ENCODE measurements at places on chromosomes 3 and 15. TPM values are rescaled to one million over a fixed set of nuclear protein-coding genes. Genes with fewer than 3 reads are reported as not detected.

- H3K4me1 ChIP-seq, result no peaks in the 10 kb centered on the region
- no peak overlapping the region for H3K4me3 ChIP-seq
- H3K27ac ChIP-seq, result no peak overlapping the region
- no peaks in the 10 kb centered on the region for H3K27me3 ChIP-seq
- peaks cover 61% of the 10 kb centered on the region for H3K36me3 ChIP-seq
- DNase-seq, result no peak
Measured at GRCh38 chr15:48996276-48996675, 32.6 kb upstream of the SHC4 start.

DNA sequence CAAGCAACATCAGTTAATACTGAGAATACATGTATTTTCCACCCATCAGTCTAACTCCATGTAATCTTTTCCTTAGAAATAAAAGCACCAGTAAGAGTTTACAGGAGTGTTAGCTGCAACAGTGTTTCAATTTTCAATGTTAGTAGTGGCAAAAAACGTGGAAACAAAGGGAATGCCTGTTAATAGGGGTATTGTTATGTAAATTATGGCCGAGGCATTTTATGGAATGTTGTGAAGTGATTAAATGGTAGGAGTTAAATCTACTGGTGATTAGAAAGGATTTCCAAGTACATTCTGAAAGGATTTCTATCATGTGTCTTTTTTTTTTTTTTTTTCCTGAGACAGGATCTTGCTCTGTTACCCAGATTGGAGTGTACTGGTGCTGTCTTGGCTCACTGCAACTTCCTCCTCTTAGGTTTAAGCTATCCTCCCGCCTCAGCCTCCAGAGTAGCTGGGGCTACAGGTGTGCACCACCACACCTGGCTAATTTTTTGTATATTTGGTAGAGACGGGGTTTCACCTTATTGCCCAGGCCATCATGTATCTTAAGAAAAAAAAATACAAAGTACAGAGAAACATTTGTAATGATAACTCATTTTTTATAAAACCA is 6.6 kb downstream of the ATP6V1A start:
- no peak overlapping the region for H3K27ac ChIP-seq
- H3K27me3 ChIP-seq, result no peaks in the 10 kb centered on the region
- peaks cover 13% of the 10 kb centered on the region for H3K36me3 ChIP-seq
- H3K4me1 ChIP-seq, result peaks cover 27% of the 10 kb centered on the region
- H3K4me3 ChIP-seq, result no peak overlapping the region

GRCh38 chr3:128173849-128174248 is 20.6 kb downstream of the EEFSEC start:
- no peak overlapping the region for H3K4me3 ChIP-seq
- no peak overlapping the region for H3K27ac ChIP-seq
- H3K27me3 ChIP-seq, result no peaks in the 10 kb centered on the region
- H3K4me1 ChIP-seq, result peaks cover 7% of the 10 kb centered on the region
- no peak for DNase-seq
- no peaks in the 10 kb centered on the region for H3K36me3 ChIP-seq

GRCh38 chr15:37731146-37731746 is 203.2 kb upstream of the TMCO5A start:
- no peak overlapping the region for H3K4me3 ChIP-seq
- H3K27ac ChIP-seq, result no peak overlapping the region
- DNase-seq, result no peak
- H3K4me1 ChIP-seq, result no peaks in the 10 kb centered on the region
- H3K27me3 ChIP-seq, result no peaks in the 10 kb centered on the region

DNA sequence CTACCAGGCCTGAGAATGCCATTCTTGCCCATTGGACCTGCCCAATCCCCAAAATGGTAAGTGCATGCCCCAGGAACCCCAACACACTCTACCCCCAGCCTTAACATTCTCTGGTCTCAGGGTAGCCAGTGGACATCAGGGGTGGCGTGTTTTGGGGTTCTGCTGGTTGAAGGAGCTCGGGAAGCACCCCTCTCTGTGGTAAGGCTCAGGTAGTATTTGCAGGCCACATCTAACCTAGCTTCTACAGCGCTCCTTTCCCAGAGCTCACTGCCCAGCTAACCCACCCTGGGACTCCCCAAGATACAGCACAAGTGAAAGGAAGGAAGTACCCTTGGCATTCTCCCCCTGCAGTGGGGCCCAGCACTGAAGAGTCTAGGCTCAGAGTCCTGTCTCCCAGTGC is 19.8 kb downstream of the NMNAT3 start:
- no peak overlapping the region for H3K4me3 ChIP-seq
- H3K36me3 ChIP-seq, result no peaks in the 10 kb centered on the region
- H3K4me1 ChIP-seq, result no peaks in the 10 kb centered on the region
- no peak overlapping the region for H3K27ac ChIP-seq
- H3K27me3 ChIP-seq, result no peaks in the 10 kb centered on the region

DNA sequence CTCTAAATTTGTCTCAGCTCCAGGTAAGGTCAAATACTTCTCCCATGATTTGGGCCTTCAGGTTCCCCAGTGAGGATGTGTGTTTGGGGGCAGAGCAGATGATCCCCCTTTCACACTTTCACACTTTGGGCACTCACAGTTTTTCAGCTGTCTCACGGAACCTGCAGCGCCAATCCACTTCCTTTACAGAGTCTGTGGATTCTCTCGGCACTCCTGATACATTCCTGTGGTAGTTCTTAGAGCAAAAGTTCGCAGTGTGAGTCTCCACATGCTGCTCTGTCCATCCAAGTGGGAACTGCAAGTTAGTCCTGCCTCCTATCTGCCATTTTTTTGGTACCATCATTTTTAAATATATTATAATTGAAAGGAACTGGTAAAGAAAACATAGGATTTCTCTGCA is 20.2 kb upstream of the CPOX start:
- no peak for DNase-seq
- H3K27me3 ChIP-seq, result peaks cover 21% of the 10 kb centered on the region
- no peak overlapping the region for H3K27ac ChIP-seq
- H3K4me3 ChIP-seq, result no peak overlapping the region

DNA sequence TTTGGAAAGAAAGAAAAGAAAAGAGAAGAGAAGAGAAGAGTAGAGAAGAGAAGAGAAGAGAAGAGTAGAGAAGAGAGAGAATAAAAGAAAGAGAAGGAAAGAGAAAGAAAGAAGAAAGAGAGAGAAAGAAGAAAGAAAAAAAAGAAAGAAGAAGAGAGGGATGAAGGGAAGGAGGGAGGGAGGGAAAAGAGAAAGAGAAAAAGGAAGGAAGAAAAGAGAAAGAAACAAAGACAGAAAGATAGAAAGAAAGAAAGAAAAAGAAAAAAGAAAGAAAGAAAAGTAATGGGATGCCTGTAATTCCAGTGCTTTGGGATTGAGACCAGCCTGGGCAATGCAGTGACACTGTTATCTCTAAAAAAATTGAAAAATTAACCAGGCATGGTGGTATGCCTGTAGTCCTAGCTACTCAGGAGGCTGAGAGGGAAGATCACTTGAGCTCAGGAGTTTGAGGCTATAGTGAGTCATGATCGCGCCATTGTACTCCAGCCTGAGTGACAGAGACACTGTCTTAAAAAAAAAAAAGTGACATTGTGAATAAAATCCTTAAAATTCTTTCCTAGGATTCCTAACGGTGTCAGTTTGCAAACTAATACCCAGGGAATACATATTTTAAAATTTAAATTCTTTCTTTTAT is 1.7 kb downstream of the RASL12 start:
- peaks cover 39% of the 10 kb centered on the region for H3K27me3 ChIP-seq
- no peak overlapping the region for H3K27ac ChIP-seq
- no peak overlapping the region for H3K4me3 ChIP-seq
- peaks cover 4% of the 10 kb centered on the region for H3K4me1 ChIP-seq
- peaks cover 2% of the 10 kb centered on the region for H3K36me3 ChIP-seq

DNA sequence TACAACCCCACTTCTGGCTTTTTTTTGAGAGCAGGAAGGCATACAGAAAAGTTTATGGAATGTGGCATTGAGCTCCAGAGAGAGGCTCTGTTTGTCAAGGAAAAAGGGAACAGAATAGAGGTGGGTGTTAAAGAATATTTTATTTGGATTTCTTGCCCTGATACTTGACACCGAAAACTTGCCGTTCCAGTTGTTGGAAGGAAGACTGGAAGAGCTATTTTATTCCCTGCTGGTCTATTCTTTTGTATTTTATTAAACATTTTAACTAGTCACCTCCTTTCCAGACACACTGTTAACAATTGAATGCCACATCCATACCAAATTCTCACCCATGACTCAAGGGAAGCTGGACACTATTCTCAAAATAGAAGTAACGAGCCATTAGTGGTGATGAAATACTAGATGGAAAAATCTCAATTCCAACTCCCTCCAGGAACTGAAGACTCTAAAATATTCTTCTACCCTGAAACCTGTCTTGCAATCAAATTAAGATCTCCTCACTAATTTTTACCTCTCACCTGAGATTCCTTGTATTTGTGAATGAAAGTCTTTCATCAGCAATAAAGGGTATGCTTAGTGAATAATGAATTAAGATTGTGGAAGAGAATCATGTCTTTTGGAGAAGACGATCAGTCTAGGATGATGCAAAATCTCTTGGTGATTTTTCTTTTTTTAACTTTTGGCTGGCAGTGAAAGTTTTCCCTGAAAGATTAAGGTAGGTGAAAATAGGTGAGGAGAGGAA is 28.5 kb downstream of the GREM1 start:
- H3K27me3 ChIP-seq, result peaks cover 15% of the 10 kb centered on the region
- no peak overlapping the region for H3K4me3 ChIP-seq
- no peaks in the 10 kb centered on the region for H3K36me3 ChIP-seq
- H3K27ac ChIP-seq, result no peak overlapping the region

GRCh38 chr3:151625586-151625985 is 108.1 kb upstream of the AADACL2 start:
- H3K36me3 ChIP-seq, result no peaks in the 10 kb centered on the region
- DNase-seq, result no peak
- H3K27me3 ChIP-seq, result no peaks in the 10 kb centered on the region
- H3K4me1 ChIP-seq, result no peaks in the 10 kb centered on the region

GRCh38 chr15:49769225-49769624 is 148.4 kb downstream of the DTWD1 start:
- no peak overlapping the region for H3K4me3 ChIP-seq
- H3K36me3 ChIP-seq, result no peaks in the 10 kb centered on the region
- H3K27me3 ChIP-seq, result peaks cover 3% of the 10 kb centered on the region
- no peak overlapping the region for H3K27ac ChIP-seq

TRIM42 gene
- total RNA-seq, result not detected

DNA sequence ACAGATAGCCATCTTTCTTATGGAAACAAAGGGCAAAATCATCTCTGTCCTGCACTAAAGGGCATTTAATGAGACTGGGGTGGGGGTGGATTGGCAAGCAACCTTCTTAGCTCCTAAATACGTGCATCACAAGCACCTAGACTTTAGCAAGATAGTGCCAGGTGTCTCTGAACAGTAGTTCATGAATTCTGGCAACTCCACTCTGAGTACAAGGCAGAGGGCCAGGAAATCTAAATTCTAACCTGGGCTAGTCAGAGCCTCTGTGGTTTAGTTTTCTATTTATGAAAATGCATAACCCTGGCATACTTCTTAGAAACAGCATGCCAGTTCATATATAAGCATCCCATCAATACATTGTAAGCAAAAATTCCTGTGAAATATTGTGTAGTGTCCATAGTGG is 788.5 kb downstream of the MCTP2 start:
- no peaks in the 10 kb centered on the region for H3K36me3 ChIP-seq
- no peak overlapping the region for H3K4me3 ChIP-seq
- no peak overlapping the region for H3K27ac ChIP-seq
- peaks cover 9% of the 10 kb centered on the region for H3K4me1 ChIP-seq
- H3K27me3 ChIP-seq, result no peaks in the 10 kb centered on the region
- no peak for DNase-seq

DNA sequence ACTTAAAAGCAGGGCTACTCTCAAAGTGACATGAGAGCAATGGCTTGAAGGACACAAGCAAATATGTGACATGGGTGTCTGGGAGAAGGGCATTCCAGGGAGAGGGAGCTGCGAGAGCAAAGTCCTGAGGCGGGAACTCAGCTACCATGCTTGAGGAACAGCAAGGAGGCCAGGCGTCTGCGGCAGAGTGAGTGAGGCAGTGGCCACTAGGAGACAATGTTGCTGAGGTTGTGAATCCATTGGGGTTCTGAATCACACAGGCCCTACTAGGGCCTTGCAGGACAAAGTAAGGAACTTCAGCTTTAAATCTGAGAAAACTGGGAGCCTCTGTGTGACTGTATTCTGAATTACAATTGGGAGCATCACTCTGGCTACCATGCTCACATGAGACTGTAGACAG is 94.1 kb upstream of the PRICKLE2 start:
- no peak overlapping the region for H3K4me3 ChIP-seq
- H3K27ac ChIP-seq, result no peak overlapping the region
- no peak for DNase-seq
- no peaks in the 10 kb centered on the region for H3K36me3 ChIP-seq
- H3K27me3 ChIP-seq, result peaks cover 4% of the 10 kb centered on the region

MOBP gene
- total RNA-seq, result not detected

LSMEM2 gene
- total RNA-seq, result not detected

DNA sequence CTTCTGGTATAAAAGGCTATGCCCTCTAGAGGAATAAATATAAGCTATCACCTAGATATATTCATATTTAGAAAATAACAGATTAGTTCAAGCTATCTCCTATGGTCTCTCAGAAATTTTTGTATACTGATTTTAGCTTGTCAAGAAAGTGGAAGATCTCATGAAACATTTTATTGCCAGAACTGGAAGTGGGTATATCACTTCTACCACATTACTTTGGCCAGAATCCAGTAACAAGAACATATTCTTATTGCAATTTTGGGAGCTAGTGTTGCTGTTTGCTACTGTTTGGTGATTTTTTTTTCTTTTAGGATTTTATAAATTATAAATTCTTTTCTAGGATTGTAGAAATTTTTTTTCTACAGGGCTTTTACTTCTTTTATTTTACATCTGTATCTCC is 14.2 kb upstream of the DIPK2A start:
- peaks cover 20% of the 10 kb centered on the region for H3K27me3 ChIP-seq
- no peak overlapping the region for H3K27ac ChIP-seq
- H3K36me3 ChIP-seq, result peaks cover 5% of the 10 kb centered on the region
- no peak for DNase-seq
- H3K4me1 ChIP-seq, result peaks cover 6% of the 10 kb centered on the region

CAPN3 gene
- total RNA-seq, result 1.6 TPM

CFAP100 gene
- not detected for total RNA-seq

GRCh38 chr3:177459401-177459800 is 262.1 kb upstream of the TBL1XR1 start:
- H3K36me3 ChIP-seq, result no peaks in the 10 kb centered on the region
- H3K27ac ChIP-seq, result no peak overlapping the region
- no peak overlapping the region for H3K4me3 ChIP-seq

THAP10 gene
- total RNA-seq, result not detected

TMEM207 gene
- not detected for total RNA-seq

DNA sequence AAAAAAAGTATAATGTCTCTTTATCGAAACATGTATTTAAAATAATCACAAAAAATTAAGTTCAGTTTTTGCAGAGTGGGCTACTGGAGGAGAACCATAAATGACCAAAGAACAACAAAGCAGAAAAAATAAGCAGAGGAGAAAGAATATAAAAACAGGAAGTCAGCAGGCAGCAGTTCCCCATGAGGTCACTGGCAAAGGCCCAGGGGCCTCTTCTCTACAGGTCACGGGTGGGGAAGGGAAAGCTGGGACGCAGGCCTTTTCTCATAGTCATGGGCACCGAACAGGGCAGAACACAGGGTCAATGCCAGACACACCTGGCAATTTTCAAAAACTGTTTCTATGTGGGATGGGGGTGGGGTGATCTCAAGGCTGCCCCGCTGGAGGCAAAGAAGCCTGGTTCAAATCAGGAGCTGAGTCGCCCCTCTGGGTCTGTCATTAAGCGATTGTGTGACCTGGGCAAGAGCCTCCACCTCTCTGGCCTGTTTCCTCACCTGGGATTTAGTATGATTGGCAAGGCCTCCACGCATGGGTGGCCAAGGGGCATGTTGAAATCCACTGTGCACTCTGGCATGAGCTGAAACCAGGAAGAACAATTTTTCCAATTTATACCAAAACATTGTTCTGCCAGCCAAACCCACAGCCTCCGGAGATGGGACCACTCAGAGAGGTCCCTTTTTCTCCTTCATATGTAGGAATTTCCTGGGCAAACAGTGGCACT is 43.8 kb upstream of the UACA start:
- no peak for DNase-seq
- no peaks in the 10 kb centered on the region for H3K4me1 ChIP-seq
- no peak overlapping the region for H3K27ac ChIP-seq
- peaks cover 8% of the 10 kb centered on the region for H3K27me3 ChIP-seq
- H3K36me3 ChIP-seq, result no peaks in the 10 kb centered on the region
- no peak overlapping the region for H3K4me3 ChIP-seq
